ENCODE measurements at places on chromosomes 12 and 14.

DNA sequence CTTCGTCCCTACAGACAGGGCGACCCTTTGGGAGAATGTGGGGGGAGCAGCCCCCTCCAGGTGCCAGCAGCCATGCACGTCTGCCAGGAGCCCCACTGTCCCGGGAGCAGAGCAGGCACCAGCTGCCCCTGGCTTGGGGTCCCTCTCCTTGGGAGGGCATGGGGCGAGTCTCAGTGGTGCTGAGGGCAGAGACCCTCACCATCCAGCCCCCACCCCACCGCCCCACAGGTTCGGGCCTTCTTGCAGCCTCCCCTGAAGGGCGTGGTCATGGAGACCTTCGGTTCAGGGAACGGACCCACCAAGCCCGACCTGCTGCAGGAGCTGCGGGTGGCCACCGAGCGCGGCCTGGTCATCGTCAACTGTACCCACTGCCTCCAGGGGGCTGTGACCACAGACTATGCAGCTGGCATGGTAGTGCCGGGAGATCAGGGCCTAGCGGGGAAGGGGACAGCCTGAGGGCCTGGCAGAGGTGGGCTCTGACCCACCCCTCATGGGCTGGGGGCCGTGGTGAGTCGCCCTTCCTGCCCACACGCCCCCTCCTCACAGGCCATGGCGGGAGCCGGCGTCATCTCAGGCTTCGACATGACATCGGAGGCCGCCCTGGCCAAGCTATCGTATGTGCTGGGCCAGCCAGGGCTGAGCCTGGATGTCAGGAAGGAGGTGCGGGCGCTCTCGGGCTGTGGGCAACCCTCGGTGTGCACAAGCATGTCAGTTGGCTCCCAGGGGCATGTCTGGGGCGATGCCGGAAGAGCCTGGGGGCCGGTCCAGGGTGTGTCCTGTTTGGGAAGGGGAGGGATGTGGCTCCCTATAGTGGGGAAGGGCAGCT is 18.8 kb downstream of the ASPG start:
- DNase-seq = no peak

GRCh38 chr12:68031881-68032739 is 42.9 kb downstream of the IFNG-AS1 start:
- no peak for DNase-seq

- DNase-seq = no peak
Observed at GRCh38 chr14:61925732-61926435, 163.7 kb downstream of the SNAPC1 start.

GRCh38 chr12:49138587-49138986 is 7.4 kb upstream of the TUBA1B start:
- DNase-seq = no peak

DNA sequence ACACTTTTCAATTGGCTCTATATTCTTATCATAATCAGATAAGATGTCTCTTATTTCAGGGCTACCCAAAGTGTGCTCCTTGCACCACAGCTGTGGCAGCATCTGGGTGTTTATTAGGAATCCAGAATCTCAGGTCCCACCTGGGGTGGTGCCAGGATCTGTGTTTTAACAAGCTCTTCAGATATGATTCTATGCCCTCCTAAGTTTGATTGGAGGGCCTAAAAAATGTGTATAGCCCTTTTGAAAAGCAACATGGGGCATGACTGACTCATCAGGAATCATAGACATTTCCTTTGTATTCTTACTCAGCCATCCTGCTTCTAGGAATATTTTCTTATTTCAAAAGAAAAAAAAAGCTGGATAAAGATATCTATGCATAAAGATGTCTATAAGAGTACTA is 103.1 kb downstream of the HELB start:
- DNase-seq = no peak

DNA sequence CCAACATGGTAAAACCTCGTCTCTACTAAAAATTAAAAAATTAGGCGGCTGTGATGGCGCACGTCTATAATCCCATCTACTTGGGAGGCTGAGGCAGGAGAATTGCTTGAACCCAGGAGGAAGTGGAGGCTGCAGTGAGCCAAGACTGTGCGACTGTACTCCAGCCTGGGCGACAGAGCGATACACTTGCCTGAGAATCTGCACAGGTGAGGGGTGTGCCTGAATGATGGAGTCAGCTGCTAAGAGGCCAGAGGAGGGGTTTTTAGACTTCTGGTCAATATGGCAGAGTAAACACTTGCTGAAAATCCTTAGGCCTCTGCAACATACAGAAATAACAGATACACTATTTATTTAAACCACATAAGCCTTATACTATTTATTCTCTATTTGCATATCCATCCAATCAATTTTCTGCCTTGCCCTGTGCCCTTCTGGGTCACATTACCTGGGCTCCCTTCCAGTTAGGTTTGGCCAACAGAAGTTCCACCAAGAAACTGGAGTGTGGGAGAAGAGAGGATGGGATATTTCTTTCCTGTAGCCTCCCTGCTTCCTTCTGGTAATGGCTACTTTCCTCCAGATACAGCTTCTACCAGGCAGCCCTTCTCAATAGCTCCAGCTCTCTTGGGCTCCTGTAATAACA is 117.6 kb downstream of the EFCAB11 start:
- DNase-seq = no peak

GRCh38 chr12:108618079-108618952 is 15.4 kb downstream of the SELPLG start:
- DNase-seq = peak; percentile 54

GRCh38 chr14:100748944-100749343 is 22.3 kb downstream of the DLK1 start:
- no peak for DNase-seq

DNA sequence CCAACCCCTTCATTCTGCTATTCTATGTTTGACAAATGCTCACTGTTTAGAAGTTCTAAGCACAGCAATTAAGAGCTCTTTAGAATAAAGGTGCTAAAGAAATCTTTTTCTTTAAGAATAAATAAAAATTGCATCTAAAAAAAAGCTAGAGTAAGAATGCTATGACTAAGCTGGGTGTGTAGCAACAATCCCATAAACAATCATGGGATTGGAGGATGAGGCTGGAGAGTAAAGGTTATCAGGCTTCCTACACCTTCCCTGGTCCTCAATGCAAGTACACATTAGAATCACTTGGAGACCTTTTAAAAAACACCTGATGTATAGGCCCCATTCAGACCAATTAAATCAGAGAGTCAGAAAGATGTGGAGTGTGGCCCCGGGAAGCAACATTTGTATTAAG is 88.3 kb downstream of the CIT start:
- no peak for DNase-seq

DNA sequence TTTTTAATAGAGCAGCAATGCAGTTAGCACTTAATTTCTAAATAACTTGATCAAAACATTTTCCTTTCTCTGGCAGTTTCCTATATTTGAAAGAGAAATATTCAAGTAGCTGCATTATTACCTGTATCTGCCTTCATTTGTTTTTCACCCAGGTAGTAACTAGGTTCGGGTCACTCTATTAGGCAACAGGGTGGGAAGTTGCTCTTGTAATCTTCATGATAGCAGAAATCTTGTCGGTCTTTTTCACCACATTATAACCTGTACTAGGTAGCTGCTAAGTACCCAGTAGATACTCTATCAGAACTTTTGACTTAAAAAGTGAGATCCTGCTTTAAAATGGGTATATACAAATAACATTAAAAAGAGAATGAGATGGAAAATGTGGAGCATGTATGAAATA is 2.4 kb upstream of the PIK3C2G start:
- no peak for DNase-seq

GRCh38 chr14:89797148-89797547 is 157.4 kb downstream of the EFCAB11 start:
- DNase-seq = no peak

- DNase-seq = no peak
Observed at GRCh38 chr14:65354131-65354530, 58.4 kb upstream of the FUT8 start.

- DNase-seq = no peak
Observed at GRCh38 chr14:58227096-58227819, 17.4 kb upstream of the PSMA3 start.

- no peak for DNase-seq
Observed at GRCh38 chr12:123523518-123523917, 10.0 kb downstream of the RILPL1 start.

- no peak for DNase-seq
Observed at GRCh38 chr12:124378926-124379325, 84.0 kb downstream of the RFLNA start.
